Effector CD4-positive, alpha-beta T cell (primary cell): ENCODE measurements at places on chromosomes 7 and 10.
A peak's percentile ranks its signal among the peaks of the same experiment; 100 is the strongest.

- no peak for DNase-seq
Measured at GRCh38 chr10:28838908-28839307, 161.6 kb downstream of the BAMBI start.

DNA sequence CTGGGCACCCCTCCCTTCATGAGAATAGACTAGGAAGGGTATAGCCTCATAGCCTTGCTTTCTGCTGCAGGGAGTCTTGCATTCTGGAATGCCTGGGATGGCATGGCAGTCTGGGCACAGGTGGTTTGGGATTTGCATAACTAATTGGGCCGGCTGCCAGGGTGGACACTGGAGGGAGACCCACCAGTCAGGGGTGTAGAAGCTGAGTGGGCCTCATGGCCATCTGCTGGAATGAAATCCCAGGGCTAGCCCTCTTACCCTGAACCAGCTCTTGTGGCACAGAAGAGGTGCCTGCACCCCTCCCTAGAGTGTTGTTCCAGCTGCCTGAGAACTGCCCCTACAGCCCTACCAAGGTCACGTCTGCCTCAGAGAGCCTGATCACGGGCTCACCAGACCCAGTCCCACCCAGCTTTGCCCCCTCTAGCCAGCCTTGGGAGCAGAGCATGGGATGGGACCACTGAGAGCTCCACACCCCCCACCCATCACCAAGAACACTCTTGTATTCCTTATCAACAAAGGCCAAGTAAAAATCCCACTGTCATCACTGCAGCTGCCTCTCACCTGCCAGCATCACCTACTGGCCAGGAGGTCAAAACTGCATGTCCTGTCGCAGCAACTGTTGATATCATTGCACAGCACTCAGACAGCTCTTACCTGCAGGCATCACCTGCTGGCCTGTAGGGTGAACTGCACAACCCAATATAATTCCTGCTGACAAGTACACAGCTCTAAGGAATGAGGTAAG is 148.9 kb downstream of the ZEB1 start:
- DNase-seq: no peak

DNA sequence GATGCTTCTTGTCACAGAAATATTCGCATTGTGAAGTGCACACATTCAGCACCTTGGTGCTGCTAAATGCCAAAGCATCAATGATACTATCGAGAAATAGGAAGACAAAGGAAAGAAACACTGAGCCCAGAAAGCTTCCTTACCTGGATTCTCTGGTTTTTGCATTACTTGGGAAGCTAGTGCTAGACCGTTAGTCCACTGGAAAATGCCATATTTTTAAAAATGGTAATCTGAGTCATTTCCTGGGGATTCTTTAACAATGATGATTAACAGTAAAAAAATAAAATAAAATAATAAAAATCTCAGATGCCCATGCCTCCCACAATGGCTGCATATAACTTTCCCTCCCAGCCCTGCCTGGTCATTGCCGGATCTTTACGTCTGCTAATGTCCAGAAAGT is 420.1 kb upstream of the MGMT start:
- DNase-seq: no peak

DNA sequence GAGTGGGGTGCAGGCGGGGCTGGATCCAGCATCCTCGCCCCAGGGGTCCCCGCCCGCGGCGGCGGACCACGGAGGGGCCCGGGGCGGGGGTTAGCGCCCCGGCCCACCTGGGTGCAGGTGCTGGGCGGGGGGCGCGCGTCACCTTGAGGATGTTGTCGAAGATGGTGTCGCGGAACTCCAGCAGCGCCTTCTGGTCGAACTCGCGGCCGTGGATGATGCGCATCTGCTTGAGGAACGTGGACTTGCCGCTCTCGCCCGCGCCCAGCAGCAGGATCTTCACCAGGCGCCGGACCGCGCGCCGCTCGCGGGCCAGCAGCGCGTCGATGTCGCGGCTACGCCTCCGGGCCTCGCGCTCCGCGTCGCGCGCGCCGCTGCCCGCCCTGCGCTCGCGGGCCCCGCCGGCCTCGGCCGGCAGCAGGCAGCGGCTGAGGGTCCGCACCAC is 376 bp downstream of the GNA12 start:
- DNase-seq: peak; percentile 16

DNA sequence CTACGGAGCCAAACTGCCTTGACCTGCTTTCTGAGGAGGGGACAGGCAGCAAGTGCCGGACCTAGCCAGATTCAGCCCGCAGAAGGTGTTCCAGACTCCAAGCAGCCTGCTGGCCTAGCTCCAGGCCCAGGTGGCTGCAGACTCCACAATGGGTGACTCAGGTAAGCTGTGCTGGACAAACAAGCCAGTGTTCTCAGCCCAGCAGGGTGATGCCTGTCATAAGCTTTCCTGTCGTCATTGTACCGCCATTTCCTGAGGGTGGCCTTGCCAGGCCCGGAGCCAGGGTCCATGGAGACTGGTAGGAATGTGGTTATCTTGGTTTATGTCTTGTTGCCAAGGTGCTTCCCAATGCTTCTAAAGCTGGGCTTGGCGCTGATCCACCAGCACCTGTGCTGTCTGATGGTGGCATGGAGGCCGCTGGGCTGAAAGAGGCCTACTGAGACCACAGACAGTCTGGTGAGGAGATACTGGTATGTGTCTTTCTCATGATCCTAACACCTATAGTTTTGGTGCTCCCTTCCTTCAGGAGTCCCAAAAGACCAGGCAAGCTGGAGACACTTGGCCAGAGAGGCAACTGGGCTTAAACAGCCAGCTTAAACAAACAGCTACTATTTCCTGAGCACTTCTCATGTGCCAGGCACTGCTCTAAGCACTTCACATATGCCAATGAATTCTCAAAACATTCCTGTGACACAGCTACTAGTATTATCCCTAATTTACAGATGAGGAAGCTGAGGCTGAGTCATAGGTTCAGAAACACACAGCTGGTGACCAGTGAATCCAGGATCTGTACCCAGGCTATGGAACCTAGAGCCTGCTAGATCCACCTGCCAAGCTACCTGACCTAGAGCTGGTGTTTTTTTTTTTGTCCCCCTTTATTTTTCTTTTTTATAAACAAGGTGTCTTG is 42.0 kb downstream of the ZC3HC1 start:
- no peak for DNase-seq

DNA sequence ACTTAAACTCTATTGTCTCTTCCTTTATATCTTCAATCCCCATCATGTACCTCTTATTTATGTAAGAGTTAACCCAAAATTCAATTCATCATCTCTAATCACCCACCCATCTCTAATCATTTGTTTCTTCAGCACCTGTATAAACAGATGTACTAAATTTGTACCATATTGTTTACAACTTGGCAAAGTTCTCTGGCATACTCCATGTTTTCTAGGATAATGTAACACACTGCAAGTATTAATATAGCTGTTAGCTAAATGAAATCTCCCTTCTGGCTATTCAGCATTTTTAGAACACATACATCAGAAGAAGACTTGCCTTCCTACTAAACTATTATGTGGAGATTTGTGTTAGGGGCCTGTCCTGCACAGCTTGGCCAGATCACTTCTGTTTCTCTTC is 33.1 kb downstream of the MALSU1 start:
- no peak for DNase-seq

GRCh38 chr10:75234683-75235374 is 928 bp downstream of the COMTD1 start:
- peak; percentile 20 for DNase-seq

GRCh38 chr7:143405173-143406001 is 3.3 kb downstream of the EPHA1 start:
- no peak for DNase-seq
